H7 (cell line): ENCODE measurements at places on chromosomes 12 and 14. TPM values are rescaled to one million over a fixed set of nuclear protein-coding genes. Genes with fewer than 3 reads are reported as not detected.

- DNase-seq = no peak
These were observed 89.6 kb downstream of the SCARB1 start for GRCh38 chr12:124774054-124774461.

GRCh38 chr14:95698287-95698686, 12.1 kb downstream of the TCL1B start:
- DNase-seq = no peak

The PROX2 gene
- total RNA-seq = not detected in 2 replicates

DNA sequence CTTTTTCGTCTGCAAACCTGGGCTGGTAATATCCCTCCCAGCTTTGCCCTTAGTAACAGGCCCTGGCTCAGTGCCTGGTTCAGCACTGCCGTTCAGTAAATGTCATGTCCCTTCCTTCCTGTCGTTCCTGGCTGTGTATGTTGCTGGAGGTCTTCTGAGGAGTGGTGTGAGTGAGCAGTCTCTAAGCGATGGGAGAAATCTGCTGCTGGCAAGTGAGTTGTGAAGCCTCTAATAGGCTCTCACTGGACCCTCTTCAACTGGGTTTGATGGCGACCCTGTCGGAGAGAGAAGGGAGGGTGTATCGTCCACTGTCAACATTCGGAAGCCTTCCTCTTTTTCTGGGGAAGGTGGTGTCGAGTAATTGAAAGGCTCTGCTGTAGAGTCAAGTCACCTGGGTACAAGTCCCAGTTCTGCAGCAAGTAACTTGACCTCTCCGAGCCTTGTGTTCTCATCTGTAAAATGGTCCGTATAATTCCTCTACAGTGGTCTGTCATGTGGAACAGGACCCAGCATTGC, 62.8 kb downstream of the HRK start:
- no peak for DNase-seq

The PDE3A gene
- total RNA-seq = 0.22 and 0.24 TPM in 2 replicates

DNA sequence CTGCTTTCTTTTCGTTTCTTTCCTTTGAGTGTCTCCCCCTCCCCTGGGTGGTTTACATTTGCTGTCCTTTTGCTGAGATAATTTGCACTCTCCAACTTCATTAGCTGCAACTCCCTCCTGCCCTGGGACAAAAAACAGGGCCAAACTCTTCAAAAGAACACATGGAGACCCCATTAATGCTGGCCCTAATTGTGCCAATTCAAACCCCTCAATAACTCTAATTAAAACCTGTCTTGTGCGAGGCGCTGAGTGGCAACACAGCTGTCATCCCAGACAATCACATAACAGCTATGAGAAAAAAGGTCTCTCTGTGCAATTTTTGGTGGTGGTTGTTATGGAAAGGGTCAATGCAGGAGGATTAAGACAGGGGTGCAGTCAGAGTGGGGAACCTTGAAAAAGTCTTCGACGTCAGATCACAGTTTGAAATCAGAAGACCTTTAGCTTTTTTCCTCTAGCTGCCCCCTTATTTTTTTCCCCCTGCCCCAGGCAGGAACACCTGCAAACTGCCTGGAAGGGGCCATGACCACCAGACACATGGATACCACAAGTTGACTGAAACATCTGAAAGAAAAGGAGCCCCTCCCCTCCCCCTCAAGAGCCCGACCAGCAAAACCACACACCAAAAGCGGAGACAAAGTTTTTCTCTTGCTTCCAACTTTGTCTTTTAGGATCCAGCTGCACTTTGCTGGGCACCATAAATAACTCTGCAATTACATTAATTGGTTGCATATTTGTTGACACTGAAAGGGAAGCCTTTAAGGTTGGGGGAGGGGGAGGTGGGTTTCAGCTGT, 26.5 kb upstream of the SMOC1 start:
- no peak for DNase-seq

DNA sequence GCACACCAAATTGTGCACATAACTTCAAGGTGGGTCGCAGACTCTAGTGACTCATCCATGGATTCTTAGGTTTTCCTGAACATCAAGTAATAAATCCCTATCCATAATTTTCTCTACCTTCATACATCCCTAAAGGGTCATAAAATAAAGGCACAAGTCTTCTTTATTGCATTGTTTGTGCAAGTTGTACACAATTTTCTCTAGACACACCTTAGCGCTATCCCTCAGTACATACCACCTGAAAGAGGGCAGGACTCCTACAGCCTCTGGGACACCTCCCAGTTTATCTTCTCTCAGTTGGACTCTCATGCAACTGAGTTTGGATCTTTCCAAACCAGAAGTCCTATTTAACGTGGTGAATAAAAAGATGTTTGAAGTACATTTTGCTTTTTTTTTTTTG, 168.5 kb upstream of the BMP4 start:
- DNase-seq = no peak

The FOXG1 gene
- 0.04 and 0.14 TPM in 2 replicates for total RNA-seq

The RNASE3 gene
- total RNA-seq = not detected in 2 replicates

The CAMKK2 gene
- 11.0 and 11.6 TPM in 2 replicates for total RNA-seq

The GLT1D1 gene
- 6.1 and 9.2 TPM in 2 replicates for total RNA-seq

The CPNE6 gene
- total RNA-seq = 0.04 TPM in 1 of 2 replicates, not detected in the other

The PCED1B gene
- 4.8 and 5.8 TPM in 2 replicates for total RNA-seq

The RPL10L gene
- not detected in 2 replicates for total RNA-seq

GRCh38 chr14:22955702-22956569, 954 bp downstream of the HAUS4 start:
- DNase-seq = no peak

DNA sequence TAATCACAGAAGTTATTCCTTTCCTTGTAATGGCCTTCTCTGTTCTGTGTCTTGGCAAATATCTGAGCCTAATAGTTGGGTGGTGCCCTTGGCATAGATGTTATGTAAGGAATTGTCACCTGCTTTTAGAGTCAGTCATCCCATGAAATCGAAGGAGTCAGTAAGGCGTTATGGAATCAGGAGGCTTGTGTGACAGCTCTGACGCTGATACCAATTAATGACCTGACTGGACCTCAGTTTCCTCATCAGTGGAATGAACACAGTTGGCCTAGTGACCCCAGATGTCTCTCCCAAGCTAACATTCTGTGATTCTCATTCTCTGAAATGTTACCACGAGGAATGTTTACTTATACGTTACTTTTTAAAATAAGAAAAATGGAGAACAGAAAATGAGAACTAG, 32.1 kb downstream of the TXNRD1 start:
- no peak for DNase-seq

- no peak for DNase-seq
These were observed 9.7 kb downstream of the NTS start for GRCh38 chr12:85883763-85884162.

DNA sequence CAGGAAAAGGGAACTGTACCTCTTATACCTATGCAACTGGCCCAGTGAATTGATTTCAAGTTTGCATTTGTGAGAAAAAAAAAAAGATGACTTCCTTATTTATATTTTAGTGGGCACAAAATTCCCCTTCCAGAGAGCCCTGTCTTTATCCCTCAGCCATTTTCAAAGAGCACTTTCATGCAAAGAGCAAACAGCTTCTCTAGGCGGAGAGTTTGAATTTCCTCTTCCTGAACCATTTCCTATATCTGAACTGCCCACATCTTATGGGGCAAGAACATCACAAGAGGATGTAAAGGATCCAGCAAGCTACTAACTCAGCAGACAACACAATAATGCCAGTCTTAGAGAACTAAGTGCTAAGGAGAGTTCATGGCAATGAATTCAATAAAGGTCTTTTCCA, 22.3 kb upstream of the PLXNC1 start:
- DNase-seq = no peak

The AMDHD1 gene
- 0.41 and 1.0 TPM in 2 replicates for total RNA-seq

GRCh38 chr12:120584343-120585149, 3.3 kb upstream of the POP5 start:
- DNase-seq = peak; percentile 87

GRCh38 chr14:41313196-41313595, 293.5 kb upstream of the LRFN5 start:
- no peak for DNase-seq

DNA sequence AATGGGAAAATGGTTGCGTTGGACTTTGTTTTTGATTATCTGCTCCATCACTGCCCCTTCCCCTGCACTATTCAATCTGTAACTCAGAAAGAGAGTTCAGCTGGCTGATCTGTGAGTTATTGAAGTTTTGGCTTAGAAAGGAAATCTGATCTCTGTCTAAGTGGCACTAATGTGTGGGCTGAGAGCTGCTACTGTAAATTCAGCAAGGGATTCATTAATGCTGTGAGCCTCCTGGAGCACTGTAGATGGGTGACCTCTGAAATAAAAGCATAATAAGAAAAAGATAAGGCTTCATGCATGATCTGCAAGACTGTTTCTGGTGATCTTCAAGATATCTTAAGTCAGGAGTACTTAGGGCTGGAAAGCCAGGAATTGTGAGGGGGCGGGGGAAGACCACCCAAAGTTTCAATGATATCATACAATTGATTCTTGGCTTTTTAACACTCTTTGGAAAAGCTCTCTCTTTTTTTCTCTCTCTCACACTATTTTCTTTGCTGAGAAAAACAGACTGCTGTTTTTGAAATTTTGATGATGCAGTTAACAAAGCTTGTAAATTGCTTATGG, 101.1 kb downstream of the C12orf75 start:
- DNase-seq = no peak

The MMP14 gene
- 54.6 and 79.8 TPM in 2 replicates for total RNA-seq

GRCh38 chr12:109871668-109872314, 8.6 kb downstream of the GLTP start:
- DNase-seq = no peak

- DNase-seq = peak; percentile 58
These were observed 13.7 kb downstream of the P2RX4 start for GRCh38 chr12:121223292-121224285.

DNA sequence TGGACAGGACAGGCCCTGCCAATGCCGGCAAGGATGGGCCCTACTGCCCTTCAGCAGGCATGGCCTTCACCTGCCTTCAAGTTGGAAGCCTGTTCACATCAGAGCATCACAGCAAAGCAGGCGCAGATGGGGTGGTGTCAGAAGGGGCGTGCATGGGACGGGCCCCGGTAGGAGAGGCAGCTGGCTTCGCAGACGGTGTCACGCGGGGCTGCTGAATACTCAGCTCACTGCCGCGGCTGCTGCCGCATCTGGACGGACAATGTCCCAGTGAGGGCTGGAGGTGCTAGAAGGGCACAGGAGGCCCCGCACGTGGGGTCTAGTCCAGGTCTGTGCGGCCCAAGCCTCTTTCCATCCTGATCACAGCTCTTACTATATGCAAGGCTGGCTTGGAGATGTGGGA, 42.1 kb downstream of the LRCOL1 start:
- no peak for DNase-seq

The NEUROD4 gene
- total RNA-seq = not detected in 2 replicates

DNA sequence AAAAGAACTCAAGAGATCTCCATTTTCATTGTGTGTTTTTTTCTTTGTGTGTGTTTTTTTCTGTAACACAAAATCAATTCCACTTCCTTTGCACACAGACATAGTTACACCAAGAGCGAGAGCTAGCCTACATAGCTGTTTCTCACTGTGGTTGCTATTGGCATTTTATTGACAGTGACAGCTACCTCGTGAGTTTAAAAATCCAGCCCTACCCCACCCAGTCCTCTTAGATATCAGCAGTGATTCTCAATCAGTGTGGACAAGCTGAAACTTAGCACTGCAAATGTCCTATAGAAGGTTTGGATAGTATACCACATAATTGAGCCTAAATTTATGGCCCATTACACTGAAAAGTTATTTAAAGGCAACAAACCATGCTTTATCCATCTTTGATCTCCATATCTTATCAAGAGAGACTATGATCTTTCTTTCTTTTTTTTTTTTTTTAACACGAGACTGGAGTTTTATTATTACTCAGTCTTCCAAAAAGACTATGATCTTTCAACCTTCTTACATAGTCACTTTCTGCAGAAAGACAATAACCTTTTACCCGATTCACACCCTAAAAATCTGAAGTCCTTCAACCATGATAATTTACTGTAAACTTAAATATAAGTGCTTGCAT, 46.8 kb downstream of the ATP2B1 start:
- no peak for DNase-seq

The ADGRD1 gene
- 0.89 and 0.97 TPM in 2 replicates for total RNA-seq
